A549 treated with RU486 at 1 μM for 4 hours (cell line): ENCODE measurements at places on chromosomes 12 and 14. TPM values are rescaled to one million over a fixed set of nuclear protein-coding genes. Genes with fewer than 3 reads are reported as not detected.

Gene SNAPC1
- total RNA-seq, result 10.0 to 19.0 TPM (median 16.2 TPM) in 5 replicates

Gene TGM1
- total RNA-seq, result 0.53 to 1.1 TPM (median 1.0 TPM) in 5 replicates

Gene YEATS4
- total RNA-seq, result 30.4 to 47.8 TPM (median 34.9 TPM) in 5 replicates

Gene ASB2
- total RNA-seq, result 1.4 to 3.7 TPM (median 2.1 TPM) in 5 replicates

Gene BCL11B
- total RNA-seq, result 0.16 to 0.30 TPM (median 0.30 TPM) in 5 replicates

Gene ESRRB
- 0.14 to 0.38 TPM (median 0.20 TPM) in 5 replicates for total RNA-seq

Gene NFYB
- total RNA-seq, result 16.7 to 32.6 TPM (median 28.6 TPM) in 5 replicates
